ENCODE measurements at places on chromosomes 6 and 20. TPM values are rescaled to one million over a fixed set of nuclear protein-coding genes. Genes with fewer than 3 reads are reported as not detected.

TTBK1 gene
- not detected for total RNA-seq

FAM209B gene
- total RNA-seq, result not detected

MCCD1 gene
- not detected for total RNA-seq

TCF21 gene
- total RNA-seq, result 55.2 TPM

DYNLT1 gene
- total RNA-seq, result 107 TPM
